ENCODE measurements at places on chromosomes 3 and 15.

GRCh38 chr3:61078048-61078752 lies 173.1 kb downstream of the FHIT start:
- DNase-seq, result no peak

- no peak for DNase-seq
These were observed 4.1 kb downstream of the YEATS2 start for GRCh38 chr3:183701744-183702143.

DNA sequence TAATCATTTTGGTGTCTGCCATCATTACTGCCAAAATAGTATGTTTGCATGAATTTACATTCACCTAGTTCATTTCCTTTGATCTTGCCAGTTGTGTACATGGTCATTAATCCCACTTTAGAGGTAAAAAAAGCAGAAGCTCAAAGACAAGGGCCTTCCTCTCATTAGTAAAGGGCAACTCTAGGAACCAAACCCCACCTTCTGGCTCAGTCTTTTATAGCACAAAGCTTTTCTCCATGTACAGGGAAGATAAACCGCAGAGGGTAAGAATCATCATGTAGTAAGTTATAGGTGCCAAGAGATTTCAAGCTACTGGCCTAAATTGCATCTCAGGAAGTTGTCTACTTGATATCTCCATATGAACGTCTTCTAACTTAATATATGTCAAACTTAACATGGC lies 19.3 kb upstream of the SPG21 start:
- no peak for DNase-seq

GRCh38 chr3:136336329-136337100 lies 86.4 kb downstream of the PCCB start:
- no peak for DNase-seq

DNA sequence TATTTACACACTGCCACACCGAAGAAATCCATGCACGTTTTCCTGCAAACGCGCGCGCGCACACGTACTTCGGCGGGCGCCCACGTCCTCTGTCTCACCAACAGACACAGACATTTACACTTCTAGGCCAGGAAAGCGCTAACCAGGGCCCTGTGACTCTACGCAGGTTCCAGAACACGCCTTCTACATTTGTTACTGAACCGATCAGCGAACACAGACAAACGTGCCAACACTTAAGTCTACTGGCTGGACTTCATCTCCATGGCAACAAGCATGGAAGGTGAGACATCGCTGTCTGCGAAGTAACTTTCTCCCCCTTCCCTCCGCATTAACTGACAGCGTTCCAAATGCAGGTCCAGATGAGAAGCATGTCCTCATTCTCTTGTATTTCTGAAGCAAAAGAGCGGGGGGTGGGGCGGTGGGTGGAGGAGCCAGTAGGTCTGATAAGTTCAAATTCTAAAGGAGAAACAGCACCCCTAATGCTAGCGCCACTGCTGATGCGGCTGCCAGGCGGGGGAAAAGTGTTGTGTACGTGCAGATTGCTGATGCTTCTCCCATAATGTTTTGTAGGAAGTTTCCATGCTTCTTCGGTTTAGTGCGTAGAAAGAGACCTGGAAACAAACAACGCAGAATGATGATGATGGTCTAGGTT lies at the start of gene CTXN2:
TSS of gene CTXN2 (plus strand) at position 92 of the 652 bp plus-strand sequence. CDS start 9,636 bp downstream, outside the sequence.
- DNase-seq, result no peak

DNA sequence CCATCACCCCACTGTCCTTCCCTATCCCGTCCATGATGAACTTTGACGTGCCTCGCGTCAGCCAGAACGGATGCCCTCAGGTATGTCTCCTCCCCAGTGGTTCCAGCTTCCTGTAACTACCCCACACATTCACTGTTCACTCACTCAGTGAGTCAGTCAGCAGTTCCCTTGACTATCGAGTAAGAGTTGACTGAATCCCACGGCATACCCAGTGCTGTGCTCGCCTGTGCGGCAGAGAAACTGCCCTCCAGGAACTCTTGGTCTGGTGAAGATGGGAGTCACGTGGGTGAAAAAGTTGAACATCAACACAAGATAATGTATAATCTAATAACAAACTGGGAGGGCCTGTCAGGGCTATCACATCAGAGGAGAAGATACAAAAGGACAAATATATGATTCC lies 36.7 kb downstream of the CCDC33 start:
- DNase-seq, result no peak

DNA sequence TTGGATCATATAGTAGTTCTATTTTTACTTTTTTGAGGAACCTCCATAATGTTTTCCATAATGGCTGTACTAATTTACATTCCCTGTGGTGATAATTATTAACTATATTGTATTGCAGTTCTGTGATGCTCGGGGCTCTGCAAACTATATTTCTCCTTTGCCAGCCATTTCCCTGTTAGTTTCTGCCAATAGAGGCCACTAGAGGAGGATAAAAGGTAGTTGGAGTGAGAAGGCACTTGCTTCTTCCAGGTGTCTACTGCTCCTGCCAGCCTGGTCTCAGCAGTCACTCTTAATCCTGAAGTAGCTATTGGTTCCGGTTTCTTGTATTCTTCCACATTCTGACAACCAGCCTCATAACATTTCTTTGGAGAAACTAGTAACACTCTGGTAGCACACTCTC lies 233.9 kb upstream of the GBE1 start:
- DNase-seq, result no peak

DNA sequence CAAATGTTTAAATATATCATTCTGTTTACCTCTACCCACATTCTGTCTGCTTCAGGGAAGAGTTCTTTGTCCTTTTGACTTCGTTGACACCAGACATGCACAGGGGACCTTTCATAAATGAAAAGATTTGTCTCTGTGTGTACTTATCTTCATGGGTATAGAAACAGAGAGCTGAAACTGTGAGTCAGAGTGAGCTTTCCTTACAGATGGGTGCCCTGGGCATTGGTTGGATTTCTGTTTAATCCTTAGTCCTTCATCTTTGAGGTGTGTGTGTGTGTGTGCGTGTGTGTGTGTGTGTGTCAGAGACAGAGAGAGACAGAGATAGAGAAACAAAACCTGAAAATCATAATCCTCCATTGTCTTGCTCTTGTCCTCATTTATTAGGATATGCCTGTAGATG lies 517.4 kb downstream of the TUSC7 start:
- DNase-seq, result no peak

DNA sequence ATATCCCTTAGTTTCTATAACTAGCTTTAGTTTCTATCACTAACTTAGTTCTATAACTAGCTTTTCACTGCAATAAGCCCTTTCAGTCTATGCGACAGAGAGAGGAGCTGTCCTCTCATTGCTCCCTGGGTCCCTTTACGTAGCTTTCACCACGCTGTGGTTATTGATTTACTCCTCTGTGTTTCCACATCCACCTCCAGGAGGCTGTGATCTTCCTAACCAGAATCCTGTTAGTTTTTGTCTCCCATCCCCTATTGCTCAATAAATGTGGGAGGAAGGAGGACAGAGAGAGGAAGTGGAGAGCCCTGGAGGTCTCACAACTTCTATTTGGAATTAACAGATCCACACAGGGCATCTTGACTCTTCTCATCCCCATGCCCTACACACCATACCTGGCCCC lies 1036.1 kb downstream of the MCTP2 start:
- DNase-seq, result no peak

- DNase-seq, result no peak
These were observed 13.0 kb upstream of the BTLA start for GRCh38 chr3:112512320-112512719.

DNA sequence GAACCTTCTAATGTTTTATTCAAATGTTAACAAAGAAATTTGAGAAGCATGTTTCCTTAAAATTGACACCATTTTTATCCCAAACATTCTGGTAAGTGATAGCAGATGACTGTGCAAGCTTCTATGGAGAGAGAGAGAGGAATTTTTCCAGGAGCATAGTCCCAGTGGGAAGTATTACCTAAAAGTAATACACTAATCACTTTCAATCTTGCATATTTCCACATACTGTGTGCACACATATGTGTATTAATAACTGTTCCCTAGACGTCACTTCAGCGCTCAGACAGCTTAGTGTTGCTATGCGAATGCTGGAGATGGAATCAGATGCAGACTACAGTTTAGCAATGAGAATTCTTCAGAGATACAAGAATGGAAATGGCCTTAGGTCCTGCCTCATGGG lies 424.3 kb upstream of the TPRG1 start:
- DNase-seq, result no peak

- DNase-seq, result no peak
These were observed 23.8 kb downstream of the VPS39 start for GRCh38 chr15:42184296-42184695.

GRCh38 chr3:111667170-111667569 lies 72.0 kb upstream of the ZBED2 start:
- DNase-seq, result no peak

DNA sequence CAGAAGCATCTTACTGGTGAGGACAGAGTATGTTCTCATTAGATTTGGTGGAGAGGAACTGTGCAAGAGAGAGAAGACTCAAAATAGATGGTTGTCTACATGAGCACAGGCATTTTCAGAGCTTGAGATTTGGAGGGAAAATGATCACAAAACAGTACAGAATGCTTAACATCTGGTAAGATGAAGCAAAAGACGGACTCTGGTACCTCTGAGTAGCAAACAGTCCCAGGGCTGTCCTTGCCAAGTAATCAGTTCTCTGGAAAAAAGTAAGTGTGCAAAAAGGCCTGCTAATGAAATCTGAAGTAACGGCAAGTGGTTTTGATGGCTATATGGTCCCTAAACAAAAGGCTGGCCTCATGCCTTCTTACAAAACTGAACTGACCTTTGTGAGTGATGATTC lies 414.2 kb downstream of the CNTN4 start:
- no peak for DNase-seq

- no peak for DNase-seq
These were observed 23.5 kb downstream of the KLHL25 start for GRCh38 chr15:85771271-85771670.

DNA sequence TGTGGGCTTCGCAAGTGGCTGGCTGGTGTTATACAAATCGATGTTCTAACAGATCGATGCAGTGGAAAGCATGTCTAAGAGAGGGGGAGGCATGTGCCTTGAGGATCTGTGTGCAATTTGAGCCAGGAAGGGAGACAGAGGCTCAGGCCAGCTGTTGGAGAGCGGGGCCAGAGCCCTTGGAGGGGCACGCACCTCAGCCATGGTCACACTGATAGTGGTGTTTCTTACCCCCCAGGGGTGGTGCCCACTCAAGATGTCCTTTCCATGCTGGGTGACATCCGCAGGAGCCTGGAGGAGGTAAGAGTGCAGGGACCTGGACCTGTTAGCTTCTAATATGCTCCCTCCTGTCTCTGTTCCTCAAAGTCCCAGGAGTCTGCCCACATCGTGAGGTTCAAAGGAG lies 3.8 kb upstream of the ABTB1 start:
- DNase-seq, result no peak

GRCh38 chr3:52483577-52484381 lies 11.4 kb upstream of the STAB1 start:
- DNase-seq, result no peak

- DNase-seq, result no peak
These were observed 9.0 kb downstream of the FSTL1 start for GRCh38 chr3:120441776-120442175.

- no peak for DNase-seq
These were observed 66.5 kb downstream of the ADAMTSL3 start for GRCh38 chr15:83720468-83720867.

DNA sequence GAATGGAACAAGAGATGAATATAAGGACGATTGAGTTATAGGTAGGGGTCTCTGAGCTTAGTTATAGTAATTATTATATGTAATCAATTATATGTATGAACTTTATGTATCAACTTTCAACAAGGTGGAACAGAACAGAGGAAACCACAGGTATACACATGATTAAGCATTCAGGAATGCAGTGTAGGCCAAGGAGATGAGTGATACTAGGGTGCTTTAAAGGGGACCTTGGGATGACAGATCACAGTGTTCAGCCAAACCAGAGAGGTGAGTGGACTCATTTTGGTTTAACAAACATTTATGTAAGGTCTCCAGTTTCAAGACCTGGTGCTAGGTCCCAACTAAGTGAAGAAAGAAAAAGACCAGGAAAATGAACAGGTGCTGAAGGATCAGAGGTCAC lies 895.5 kb downstream of the ROBO2 start:
- no peak for DNase-seq

- no peak for DNase-seq
These were observed 132.5 kb downstream of the ARNT2 start for GRCh38 chr15:80536716-80537115.

DNA sequence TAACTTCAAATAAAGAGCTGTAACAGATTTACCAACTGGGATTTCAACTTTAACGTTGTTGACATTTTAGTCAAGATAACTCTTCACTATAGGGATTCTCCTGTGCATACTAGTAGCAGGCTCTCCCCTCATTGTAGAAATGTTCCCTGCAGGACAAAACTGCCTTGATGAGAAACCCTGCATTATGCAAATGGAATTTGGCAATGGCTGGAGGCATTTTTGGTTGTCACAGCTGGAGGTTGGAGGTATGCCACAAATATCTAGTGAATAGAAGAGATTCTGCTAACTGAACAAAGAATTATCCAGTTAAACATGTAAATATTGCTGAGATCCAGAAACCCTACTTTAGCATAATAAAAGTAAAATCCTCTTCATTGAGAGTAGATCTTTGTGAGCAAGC lies 928.8 kb upstream of the ALCAM start:
- no peak for DNase-seq

DNA sequence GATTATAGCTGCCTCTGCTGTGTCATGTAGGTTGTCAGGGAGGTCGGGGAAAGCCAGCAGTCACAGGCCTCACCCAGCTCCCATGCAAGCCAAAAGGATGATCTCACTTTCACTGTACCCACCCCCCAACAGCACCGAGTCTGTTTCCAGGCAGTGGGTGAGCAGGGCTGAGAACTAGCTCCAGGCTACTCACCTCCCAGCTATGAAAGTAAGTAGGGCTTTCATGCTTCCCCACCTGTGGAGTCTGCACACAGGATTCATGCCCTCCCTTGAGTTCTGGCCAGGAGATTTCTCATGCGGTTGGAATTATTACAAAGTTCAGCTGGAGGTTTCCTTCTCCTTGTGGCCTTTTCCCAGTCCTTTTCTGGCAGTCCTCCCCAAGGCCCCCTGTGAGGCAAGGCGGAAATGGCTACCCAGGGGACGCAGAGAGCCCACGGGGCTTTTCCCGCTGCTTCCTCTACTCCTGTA lies 356.2 kb downstream of the SV2B start:
- no peak for DNase-seq

GRCh38 chr3:140842984-140843649 lies 98.5 kb upstream of the SLC25A36 start:
- no peak for DNase-seq

- DNase-seq, result no peak
These were observed 2.6 kb downstream of the CHRD start for GRCh38 chr3:184382326-184383032.

- DNase-seq, result no peak
These were observed 25.5 kb downstream of the RFT1 start for GRCh38 chr3:53104762-53105161.

GRCh38 chr15:38944536-38944935 lies 379.9 kb upstream of the RASGRP1 start:
- no peak for DNase-seq

Data from stimulated activated CD4-positive, alpha-beta T cell treated with anti-CD3 and anti-CD28 coated beads, Interleukin-4, amount 100 ng/mL, for 4 hours (primary cell).